T-helper 2 cell treated with Interferon-gamma antibody and Interleukin-4, amounts not matched to agents 5 μg/mL and 100 μg/mL, for 36 hours (primary cell): ENCODE measurements at places on chromosomes 3 and 15.

- DNase-seq: no peak
Measured at GRCh38 chr15:28907338-28907960, 21.7 kb downstream of the APBA2 start.

- no peak for DNase-seq
Measured at GRCh38 chr3:156750191-156750873, 75.8 kb upstream of the LEKR1 start.

GRCh38 chr15:68380456-68380855 lies 51.5 kb downstream of the ITGA11 start:
- no peak for DNase-seq

DNA sequence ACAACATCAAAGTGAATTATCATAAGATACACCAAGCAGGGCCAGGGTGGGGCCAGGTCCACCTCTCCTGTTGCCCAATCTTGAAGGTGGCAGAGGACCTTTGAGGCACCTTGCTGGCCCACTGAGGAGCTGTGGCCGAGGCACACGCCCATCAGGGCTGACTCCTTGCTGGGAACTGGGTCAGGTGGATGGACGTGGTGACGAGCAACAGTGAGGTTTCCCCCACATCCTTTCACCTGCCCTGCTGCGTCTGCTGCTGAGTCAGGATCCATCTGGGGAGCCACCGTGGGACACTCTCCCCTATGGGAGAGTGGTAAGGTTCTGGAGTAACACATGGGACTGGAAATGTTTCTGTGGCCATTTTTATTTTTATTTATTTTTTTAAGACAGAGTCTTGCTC lies 17.3 kb upstream of the FURIN start:
- DNase-seq: peak; percentile 37

DNA sequence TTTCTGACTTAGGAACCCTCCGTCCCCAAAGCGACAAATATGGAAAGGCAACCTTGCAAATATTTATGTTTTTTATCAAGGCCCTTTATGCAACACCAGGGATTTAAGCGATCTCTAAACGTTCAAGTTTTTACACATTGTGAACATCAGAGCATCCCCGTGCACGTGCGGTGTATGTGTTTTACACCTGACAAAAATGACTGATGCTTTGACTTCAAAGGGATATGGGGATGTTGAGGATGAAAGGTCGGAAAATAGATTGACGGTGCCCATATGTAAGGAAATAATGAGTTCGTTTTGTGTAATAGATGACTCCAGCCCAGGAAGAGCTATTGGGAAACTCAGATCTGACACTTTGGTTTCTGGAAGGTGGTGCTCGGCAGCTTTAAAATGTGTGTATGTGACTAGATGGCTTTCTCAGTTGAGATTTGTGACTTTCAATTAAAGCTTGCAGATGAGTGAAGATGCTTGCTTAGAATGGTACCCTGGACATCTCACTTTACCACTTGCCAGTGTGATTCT lies 866 bp downstream of the SLC49A4 start:
- no peak for DNase-seq

GRCh38 chr3:54862526-54862925 lies 65.3 kb downstream of the LRTM1 start:
- no peak for DNase-seq

DNA sequence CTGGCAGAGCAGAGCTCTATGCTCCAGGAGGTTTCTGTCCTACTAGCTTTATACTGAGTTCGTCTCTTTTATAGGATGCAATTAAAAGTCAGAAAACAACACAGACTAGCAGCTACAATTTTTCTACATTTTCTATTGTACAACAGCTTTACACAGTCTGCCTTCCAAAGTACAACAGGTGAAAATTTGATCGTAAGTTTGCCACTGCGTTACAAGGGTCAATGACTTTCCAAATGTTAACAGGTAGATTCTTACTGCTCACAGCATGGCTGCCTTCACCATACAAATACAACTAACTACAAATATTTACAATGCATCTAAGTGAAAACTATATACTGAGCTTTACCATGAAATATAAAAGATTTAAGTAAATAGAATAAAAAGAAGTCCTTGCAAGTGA lies 268.6 kb upstream of the SLCO3A1 start:
- no peak for DNase-seq

DNA sequence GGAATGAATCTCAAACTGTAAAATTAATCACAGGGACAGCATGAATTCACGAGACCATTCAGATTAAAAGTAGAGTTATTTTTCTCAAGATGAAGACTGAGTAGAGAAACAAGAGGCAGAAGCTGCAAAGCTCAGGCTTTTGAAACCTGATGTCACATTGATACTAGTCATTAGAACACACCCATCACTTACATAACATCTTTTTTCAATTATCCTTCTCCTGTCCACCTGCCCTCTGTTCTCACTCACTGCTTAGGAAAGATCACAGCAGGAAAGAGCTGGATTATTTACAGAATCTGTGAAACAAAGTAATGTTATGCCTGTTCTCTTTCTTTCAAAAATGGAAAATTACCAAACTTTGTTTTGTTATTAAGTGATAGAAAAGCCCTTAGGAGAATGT lies 72.0 kb upstream of the CDAN1 start:
- DNase-seq: no peak

GRCh38 chr3:109702252-109702651 lies 364.9 kb upstream of the DPPA4 start:
- no peak for DNase-seq
